ENCODE measurements at places on chromosomes 3 and 15. TPM values are rescaled to one million over a fixed set of nuclear protein-coding genes. Genes with fewer than 3 reads are reported as not detected.

Gene MYO5C
- 0.23 TPM for total RNA-seq

Gene IGDCC3
- total RNA-seq: not detected

Gene RASGRP1
- 0.88 TPM for total RNA-seq

Gene TEX55
- not detected for total RNA-seq

Gene MAP3K13
- total RNA-seq: 19.3 TPM

Gene CORO2B
- total RNA-seq: 1.8 TPM

Gene RBP2
- total RNA-seq: not detected

Gene SLMAP
- 64.9 TPM for total RNA-seq

Gene GOLGA8S
- total RNA-seq: not detected
